ENCODE measurements at places on chromosomes 13 and 19. TPM values are rescaled to one million over a fixed set of nuclear protein-coding genes. Genes with fewer than 3 reads are reported as not detected.

DNA sequence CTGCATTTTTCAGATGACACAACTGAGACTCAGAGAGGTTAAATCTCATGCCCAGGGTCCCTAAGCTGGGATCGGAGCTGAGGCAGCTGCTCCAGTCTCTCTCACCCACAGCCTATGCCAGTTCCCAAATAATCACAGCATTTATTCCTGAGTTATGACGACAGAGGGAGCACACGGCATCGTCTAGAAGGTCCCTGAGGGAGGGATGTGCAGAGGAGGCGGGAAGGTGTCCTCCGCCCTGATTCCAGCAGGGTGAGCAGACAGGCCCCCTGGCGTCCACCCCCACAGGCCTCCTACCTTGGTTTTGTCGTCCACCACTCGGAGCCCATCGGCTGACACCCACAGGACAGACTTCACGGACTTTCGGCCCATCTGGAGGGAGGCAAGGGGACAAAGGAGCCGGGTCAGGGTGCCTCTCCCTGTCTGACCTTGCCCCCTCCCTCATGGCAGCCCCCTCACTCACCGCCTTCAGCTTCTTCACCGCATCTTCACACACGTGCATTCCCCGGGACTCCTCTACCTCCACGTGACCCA is 8.0 kb downstream of the NUMBL start:
- no peak for DNase-seq

Gene ZNF677
- total RNA-seq, result not detected

- DNase-seq, result peak; percentile 55
These were observed 508 bp downstream of the SLC15A1 start for GRCh38 chr13:98751861-98752466.

Gene CD37
- not detected for total RNA-seq

DNA sequence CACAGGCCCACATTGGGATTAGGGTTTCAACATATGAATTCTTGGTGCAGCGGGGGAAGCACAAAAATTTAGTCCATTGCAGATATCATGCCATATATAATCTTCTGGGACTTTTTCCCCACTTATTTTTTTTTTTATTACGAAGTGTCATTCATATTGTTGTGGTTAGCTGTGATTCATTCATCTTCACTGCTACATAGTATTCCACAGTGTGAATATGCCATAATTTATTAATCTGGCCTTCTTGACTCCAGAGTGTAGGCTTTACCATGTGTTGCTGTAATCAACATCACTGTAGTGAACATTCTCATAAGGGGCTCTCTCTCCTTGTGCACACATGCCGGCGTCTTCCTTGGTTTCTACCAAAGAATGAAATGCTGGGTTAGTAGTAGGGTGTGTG is 53.4 kb upstream of the RGCC start:
- no peak for DNase-seq

Gene ESD
- total RNA-seq, result 118 TPM

- DNase-seq, result no peak
These were observed 28.0 kb upstream of the C1QTNF9 start for GRCh38 chr13:24281188-24282008.

GRCh38 chr13:113881614-113882266 is 17.9 kb upstream of the GAS6 start:
- DNase-seq, result no peak

- peak; percentile 24 for DNase-seq
These were observed 57.9 kb downstream of the RXFP2 start for GRCh38 chr13:31797154-31797775.

GRCh38 chr13:56755181-56755935 is 385.4 kb upstream of the PRR20A start:
- peak; percentile 15 for DNase-seq

GRCh38 chr19:16259385-16260159 is 61.9 kb downstream of the AP1M1 start:
- no peak for DNase-seq

GRCh38 chr13:46051968-46052318 is 603 bp downstream of the ZC3H13 start:
- no peak for DNase-seq

Gene PNMA8B
- not detected for total RNA-seq

DNA sequence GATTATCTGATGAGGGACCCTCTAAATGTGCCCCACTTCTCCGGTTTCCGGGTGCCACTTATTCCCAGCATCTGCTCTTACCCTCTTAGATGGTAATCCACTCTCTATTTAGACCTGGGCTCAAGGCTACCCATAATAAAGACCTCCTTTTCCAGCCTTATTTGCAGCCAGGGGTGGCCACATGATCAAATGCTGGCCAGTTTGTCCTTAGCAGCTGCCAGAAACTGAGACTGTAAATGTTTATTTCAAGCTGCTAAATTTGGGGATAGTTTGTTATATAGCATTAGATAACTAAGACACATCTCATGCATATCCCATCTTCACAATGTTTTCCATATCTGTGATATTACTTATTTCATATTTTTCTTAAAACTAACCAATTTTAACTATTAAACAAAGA is 10.1 kb downstream of the THAP8 start:
- no peak for DNase-seq

Gene CGB5
- 0.49 TPM for total RNA-seq

Gene ZNF429
- total RNA-seq, result 0.29 TPM

- DNase-seq, result no peak
These were observed 58.7 kb downstream of the DPY19L3 start for GRCh38 chr19:32464279-32464678.

- DNase-seq, result peak; percentile 34
These were observed 6.3 kb downstream of the SLC7A10 start for GRCh38 chr19:33219261-33219815.

- no peak for DNase-seq
These were observed 56.9 kb downstream of the RFC3 start for GRCh38 chr13:33874871-33875270.

DNA sequence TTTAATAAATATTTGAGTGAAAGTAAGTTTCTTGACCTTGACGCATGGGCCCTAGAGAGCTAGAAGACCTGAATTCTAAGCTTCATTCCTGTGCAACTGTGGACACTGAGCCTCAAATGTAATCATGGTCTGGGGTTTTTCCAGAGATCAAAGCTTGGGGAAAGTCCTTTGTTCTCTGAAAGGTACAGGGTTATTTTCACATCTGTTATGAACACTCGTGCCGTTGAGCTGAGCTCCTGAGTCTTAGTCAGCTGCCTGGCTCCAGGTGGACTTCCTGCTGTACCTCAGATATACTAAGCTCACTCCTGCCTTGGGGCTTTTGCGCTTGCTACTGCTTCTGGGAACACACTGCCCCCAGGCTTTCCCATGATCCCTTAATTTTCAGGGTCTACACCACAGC is 7.5 kb upstream of the ZBTB32 start:
- DNase-seq, result no peak

Gene FAM216B
- total RNA-seq, result not detected

DNA sequence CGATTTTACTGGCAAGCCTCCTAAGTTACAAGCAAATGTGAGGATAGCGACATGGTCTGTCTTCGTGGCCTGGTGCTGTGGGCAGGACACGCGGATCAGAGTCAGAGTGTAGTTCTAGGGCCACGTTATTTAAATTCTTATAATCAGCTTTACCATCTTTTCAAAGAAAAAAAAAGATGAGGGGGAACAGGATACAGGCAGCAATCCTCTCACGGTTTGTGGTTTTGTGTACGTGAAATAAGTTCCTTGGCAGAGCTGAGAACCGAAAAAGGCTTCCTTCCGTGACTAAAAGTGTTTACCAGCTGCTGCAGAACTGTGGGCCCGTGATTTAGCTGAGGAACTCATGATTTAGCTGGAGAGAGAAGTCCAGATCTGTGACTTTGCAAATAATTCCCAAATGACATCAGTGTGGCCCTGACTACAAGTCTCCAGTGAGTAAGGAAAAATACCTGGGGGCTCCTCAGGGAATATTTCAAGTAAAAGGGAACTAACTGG is 27.2 kb downstream of the RCBTB2 start:
- DNase-seq, result no peak

Gene GNG7
- total RNA-seq, result 0.43 TPM

- DNase-seq, result no peak
These were observed 95.2 kb downstream of the PCCA start for GRCh38 chr13:100184095-100184494.

- DNase-seq, result no peak
These were observed 42.0 kb downstream of the GAS6 start for GRCh38 chr13:113821847-113822246.

DNA sequence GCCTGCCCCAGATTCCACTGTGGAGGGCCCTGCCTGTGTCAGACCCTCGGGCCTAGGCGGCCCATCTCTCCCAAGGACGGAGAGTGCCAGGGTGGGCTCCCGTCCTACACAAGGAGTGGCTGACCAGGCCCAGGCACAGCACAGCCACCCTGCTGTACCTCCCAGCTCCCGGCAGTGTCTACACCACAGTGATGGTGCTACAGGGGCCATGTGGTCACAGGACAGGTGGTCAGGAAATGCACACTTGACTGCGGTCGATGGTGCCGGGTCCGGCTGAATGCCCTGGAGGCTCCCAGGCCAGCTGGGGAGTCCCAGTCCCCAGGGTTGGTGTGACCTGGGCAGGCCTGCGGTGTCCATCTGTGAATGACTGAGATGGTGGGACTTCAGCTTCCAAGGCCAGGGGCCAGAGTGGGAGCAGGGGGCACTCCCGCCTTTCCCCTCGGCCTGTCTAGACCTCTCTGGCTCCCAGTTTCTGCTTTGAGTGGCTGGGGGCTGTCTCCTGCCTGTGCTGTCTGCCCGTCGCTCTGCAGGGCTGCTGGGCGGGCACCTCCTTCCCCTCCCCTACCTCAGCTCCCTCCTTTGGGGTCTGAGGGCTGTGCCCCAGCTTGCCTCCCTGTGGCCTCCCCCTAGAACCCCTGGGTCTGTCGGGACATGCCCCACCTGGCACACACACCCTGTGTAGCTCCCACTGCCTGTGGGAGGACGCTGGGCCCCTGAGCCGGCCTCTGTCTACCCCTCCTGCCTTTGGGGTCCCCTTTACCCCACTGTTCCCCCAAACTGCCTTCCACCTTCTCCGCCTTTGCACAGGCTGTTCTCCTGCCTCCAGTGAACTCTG is 12.5 kb downstream of the DDA1 start:
- no peak for DNase-seq

- DNase-seq, result no peak
These were observed 916.4 kb downstream of the UQCRFS1 start for GRCh38 chr19:28296506-28296905.

- no peak for DNase-seq
These were observed 4.6 kb downstream of the PKN1 start for GRCh38 chr19:14437578-14438140.

DNA sequence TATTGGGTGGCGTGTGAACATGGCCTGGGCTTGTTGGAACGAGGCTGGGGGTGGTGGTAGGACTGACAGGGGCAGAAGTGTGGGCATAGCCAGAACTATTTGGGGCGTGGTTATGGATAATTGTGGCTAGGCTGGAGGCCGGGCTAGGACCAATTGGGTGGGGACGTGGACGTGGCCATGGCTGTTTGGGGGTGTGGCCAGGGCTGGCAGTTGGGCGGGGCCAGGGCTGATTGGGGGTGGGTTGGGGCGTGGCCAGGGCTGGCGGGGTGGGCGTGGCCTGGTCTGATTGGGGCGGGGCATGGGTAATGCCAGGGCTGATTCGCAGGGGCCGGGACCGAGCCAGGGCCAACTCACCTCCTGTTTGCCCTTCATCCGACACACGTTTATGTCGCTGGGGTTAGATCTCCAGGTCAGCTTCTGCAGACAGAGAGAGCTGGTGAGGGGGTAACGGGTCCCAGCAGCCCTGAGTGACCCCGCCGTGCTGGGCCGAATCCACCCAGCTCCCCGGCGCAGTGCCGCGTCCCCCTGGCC is 2.8 kb downstream of the SEMA6B start:
- peak; percentile 69 for DNase-seq

DNA sequence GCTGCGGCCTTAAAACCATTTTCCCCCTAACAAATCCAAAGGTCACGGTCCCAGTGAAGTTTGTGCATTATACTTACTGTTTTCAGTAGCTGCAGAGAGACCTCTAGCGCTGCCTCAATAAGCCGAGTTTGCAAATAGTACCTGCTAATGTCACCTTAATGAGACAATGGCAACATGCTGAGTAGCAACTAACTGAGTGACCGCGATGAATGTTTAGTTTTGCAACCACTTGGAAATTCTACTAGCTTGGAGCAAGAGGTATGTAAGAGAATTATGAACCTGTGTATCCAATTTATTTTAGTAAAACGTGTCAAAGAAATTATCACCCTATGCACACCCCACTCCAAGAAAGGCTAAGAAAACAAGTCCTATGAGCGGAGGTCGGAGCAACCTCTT is 1.2 kb downstream of the KPNA3 start:
- no peak for DNase-seq

DNA sequence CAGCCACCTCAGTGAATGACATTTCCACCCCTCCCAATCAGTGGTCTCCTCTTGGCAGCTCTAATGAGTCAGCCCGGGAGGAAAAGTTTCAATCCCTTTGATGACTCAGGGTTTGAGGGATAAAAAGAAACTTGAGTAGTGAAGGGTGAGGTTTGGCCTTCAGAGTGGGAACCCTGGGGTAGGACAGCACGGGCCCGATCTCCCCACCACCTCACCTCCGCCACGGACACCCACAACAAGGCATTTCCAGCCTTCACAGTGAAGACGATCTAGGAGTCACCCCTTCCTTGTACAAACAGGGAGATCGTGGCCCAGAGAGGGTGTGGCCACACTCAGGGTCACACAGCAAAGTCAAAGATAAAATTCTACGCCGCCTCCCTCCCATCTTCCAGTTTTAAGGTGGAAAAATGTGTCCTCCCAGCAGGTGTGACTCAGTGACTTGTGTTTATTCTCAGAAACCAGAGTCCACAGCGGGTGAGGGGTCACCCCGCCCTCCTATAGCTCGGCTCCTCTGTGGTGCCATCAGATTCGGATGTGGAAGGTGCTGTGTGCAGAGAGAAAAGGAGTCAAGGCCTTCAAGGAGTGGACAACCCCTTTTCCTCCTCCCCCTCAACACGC is 12.3 kb downstream of the CIB3 start:
- DNase-seq, result no peak

Gene TMIGD2
- not detected for total RNA-seq

GRCh38 chr13:51526202-51526601 is 58.1 kb upstream of the WDFY2 start:
- no peak for DNase-seq

Gene ZNF208
- total RNA-seq, result not detected

DNA sequence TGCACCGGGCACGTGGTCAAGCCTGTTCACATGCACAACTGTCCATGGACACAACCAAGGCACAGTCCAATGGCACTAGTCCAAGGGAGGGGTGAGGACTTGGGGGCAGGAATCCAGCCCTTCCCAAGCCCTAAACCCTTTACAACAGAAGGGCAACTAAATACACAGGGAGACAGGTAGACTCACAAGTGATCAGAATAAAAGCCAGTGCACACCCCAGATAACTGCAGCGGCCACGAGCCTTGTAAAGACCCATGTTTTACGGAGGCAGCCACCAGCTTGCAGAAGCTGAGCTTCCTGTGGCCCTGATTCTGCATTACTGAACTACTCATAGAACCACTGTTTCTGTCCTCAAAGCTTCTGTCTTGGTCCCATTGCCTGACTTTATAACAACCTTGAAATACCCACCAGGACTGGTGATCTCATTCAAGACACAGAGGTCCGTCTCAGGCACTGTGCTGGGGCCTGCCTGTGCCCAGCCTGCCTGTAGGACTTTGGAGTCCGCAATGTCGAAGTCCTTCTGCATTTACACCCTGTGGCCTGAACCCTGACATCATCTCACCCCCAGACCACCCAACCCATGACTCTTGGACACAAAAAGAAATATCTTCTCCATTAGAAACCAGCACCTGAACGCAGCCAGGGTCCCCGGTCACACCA is 181.2 kb downstream of the COL4A1 start:
- no peak for DNase-seq
